B cell (primary cell): ENCODE measurements at places on chromosomes 3 and 15. TPM values are rescaled to one million over a fixed set of nuclear protein-coding genes. Genes with fewer than 3 reads are reported as not detected.

Gene GPX1
- 64.7 and 79.5 TPM in 2 replicates for total RNA-seq

Gene MOBP
- total RNA-seq: not detected in 2 replicates

Gene SLC15A2
- 13.1 and 14.4 TPM in 2 replicates for total RNA-seq

Gene CHDH
- total RNA-seq: 0.27 and 0.37 TPM in 2 replicates

Gene CYP1A1
- not detected in 2 replicates for total RNA-seq

Gene C3orf20
- 0.27 and 0.34 TPM in 2 replicates for total RNA-seq

DNA sequence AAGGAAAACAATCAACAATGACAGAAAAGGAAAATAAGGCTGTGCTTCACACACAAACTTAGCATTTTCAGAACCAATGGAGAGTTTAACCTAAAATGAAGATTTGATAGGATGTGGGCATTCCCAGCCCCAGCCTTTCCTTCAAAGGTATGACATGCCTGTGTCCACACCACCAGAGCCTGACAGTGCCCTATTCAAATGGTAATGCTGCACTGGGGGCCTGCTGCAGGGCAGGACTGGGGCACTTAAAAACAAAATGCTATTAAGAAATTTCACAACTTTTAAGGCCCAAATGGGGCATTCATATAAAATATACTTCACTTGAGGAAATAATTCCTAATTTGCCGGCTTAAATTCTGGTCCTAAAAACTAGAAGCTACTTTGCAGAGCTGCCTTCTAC lies 30.9 kb upstream of the TKT start:
- no peak overlapping the region for H3K4me3 ChIP-seq
- peaks cover 62% of the 10 kb centered on the region for H3K36me3 ChIP-seq
- H3K27ac ChIP-seq: no peak overlapping the region
- DNase-seq: no peak

- no peak overlapping the region for H3K4me3 ChIP-seq
- DNase-seq: no peak
- H3K4me1 ChIP-seq: no peaks in the 10 kb centered on the region
- H3K27ac ChIP-seq: no peak overlapping the region
Measured at GRCh38 chr15:83380682-83381081, 66.5 kb upstream of the SH3GL3 start.

DNA sequence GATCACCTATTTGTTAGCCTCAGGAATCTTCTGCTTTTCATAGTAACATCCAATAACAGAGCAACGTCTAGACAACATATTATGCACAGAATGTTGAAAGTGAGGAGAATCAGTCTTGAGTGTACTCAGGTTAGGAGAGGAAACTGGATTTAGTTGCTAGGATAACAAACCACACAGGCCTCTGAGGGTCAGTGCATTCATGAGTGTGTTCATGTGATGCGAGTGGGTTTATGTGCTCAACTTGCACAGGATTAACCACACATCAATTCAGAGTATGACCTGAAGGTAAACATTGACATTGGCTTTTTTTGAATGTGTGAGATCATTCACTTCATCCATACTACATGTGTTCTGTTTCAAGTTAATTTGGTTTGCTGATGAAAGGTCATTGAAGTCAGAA lies 287.6 kb downstream of the DIPK2A start:
- H3K36me3 ChIP-seq: no peaks in the 10 kb centered on the region
- H3K27ac ChIP-seq: no peak overlapping the region
- no peak overlapping the region for H3K4me3 ChIP-seq
- no peak for DNase-seq

- no peaks in the 10 kb centered on the region for H3K27me3 ChIP-seq
- no peak for DNase-seq
- H3K27ac ChIP-seq: peak overlapping the region; percentile 88
- no peaks in the 10 kb centered on the region for H3K36me3 ChIP-seq
- peaks cover 97% of the 10 kb centered on the region for H3K4me1 ChIP-seq
Measured at GRCh38 chr15:90191344-90191687, 9.8 kb upstream of the SEMA4B start.

DNA sequence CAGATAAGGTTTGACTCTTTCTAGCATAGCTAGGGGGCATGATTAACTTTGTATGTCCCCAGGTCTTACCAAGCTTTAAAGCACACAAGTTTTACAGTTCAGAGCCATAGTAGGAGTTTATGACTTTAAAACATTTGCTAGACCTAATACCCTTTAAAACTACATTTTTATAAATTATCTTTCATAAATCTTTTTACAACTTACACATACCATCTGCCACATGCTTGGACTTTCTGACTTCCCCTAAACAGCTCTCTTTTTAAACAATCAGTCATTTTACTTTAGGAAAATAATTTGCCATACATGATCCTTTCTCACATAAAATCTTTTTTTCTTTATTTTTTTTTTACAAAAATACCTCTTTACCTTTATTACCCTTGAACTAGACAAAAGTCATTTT lies 735.3 kb upstream of the CADM2 start:
- H3K4me3 ChIP-seq: no peak overlapping the region
- H3K27me3 ChIP-seq: no peaks in the 10 kb centered on the region
- no peak for DNase-seq

GRCh38 chr15:57357799-57358198 lies 18.5 kb upstream of the CGNL1 start:
- H3K36me3 ChIP-seq: no peaks in the 10 kb centered on the region
- no peak for DNase-seq
- no peak overlapping the region for H3K27ac ChIP-seq
- H3K4me3 ChIP-seq: no peak overlapping the region
- H3K4me1 ChIP-seq: no peaks in the 10 kb centered on the region

DNA sequence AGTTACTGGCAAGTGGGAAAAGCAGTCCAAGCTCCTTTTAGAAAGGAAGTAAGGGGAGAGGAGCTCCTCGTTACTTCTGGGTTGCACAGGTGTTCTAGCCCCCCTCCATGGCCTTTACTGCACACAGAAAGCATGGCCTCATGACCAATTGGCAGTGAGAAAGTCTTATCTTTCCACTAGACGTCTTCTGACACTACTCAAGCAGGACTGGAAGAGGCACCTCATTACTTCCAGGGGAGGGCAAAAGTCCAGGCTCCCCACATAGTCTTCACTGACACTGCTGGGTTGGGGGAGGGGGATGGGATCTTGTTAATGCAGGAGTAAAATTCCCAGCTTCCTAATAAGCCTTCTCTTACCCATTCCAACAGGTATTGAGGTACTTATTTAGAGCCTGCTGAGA lies 27.6 kb upstream of the TM2D3 start:
- no peak overlapping the region for H3K27ac ChIP-seq
- DNase-seq: no peak
- H3K27me3 ChIP-seq: no peaks in the 10 kb centered on the region
- peaks cover 41% of the 10 kb centered on the region for H3K36me3 ChIP-seq

DNA sequence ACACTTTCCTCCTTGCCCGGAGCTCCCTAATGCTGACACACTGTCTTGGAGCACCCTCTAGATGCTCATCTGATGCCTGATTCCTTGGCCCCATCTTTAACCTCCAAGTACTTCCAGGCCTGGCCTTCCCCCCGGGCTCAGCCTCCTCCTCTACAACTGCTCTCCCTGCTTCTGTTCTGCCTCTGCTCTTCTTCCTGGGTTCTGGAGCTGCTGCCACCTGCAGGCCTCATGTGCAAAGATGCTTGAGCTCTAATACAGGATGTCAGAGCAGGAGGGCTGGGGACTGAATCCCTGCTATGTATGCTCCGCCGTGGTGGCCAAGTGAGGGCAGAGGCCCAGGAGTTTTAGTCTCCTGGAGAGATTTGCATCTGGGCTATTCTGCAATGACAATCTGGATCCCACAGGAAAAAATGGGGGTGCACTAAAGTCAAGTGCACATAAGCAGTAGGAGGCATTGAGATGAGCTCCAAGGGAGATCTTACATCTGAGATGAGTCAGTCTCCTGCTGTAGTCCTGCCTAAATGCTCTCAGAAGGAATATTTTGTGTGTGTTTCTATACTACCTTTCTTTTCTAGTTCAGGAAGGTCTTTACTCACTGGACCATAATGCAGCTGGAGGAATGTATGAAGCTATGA lies 296.3 kb downstream of the UACA start:
- H3K36me3 ChIP-seq: no peaks in the 10 kb centered on the region
- peak; percentile 70 for DNase-seq
- H3K4me1 ChIP-seq: peaks cover 15% of the 10 kb centered on the region
- H3K27me3 ChIP-seq: no peaks in the 10 kb centered on the region
- H3K4me3 ChIP-seq: no peak overlapping the region

- DNase-seq: peak; percentile 68
- H3K27me3 ChIP-seq: no peaks in the 10 kb centered on the region
- no peak overlapping the region for H3K4me3 ChIP-seq
- H3K27ac ChIP-seq: no peak overlapping the region
- H3K36me3 ChIP-seq: no peaks in the 10 kb centered on the region
- H3K4me1 ChIP-seq: peaks cover 14% of the 10 kb centered on the region
Measured at GRCh38 chr15:98850961-98851572, 156.5 kb downstream of the PGPEP1L start.
